ENCODE measurements at places on chromosomes 1 and 21.

- no peak for DNase-seq
These were observed 230.6 kb downstream of the TNR start for GRCh38 chr1:175512637-175513412.

- no peak for DNase-seq
These were observed 112.3 kb upstream of the NFIA start for GRCh38 chr1:60969971-60970509.

DNA sequence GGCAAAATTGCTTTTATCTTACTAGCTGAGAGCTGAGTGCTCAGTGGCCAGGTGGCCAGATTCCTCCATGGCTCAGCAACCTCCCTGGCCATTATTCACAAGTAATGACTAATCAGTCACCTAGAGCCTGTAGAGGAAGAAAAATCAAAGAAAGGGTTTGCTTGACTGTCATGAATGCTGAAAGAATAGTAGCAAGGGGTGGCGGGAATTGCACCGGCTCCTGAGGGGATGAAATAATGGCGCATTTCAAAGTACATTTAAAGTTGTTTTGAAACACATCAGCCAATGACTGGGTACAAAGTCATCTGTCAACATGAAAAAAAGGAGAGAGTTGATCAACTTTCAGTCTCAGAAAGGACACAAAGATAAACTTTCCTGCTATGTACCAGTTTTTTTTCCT is 99.5 kb downstream of the OMA1 start:
- no peak for DNase-seq

GRCh38 chr1:103144681-103145080 is 36.4 kb upstream of the COL11A1 start:
- no peak for DNase-seq

- no peak for DNase-seq
These were observed 56.7 kb downstream of the RIPK4 start for GRCh38 chr21:41709965-41710822.

GRCh38 chr1:31798433-31799195 is 17.2 kb downstream of the SPOCD1 start:
- peak; percentile 67 for DNase-seq

GRCh38 chr1:225748529-225748928 is 29.1 kb upstream of the SRP9 start:
- no peak for DNase-seq

- DNase-seq, result no peak
These were observed 1.6 kb downstream of the C1orf21 start for GRCh38 chr1:184388319-184388889.

- peak; percentile 43 for DNase-seq
These were observed 62.0 kb upstream of the RASAL2 start for GRCh38 chr1:178031856-178032320.

GRCh38 chr1:109547463-109548320 is 723 bp upstream of the GNAI3 start:
- DNase-seq, result peak; percentile 31

- no peak for DNase-seq
These were observed 78.3 kb upstream of the NFASC start for GRCh38 chr1:204792354-204792692.

DNA sequence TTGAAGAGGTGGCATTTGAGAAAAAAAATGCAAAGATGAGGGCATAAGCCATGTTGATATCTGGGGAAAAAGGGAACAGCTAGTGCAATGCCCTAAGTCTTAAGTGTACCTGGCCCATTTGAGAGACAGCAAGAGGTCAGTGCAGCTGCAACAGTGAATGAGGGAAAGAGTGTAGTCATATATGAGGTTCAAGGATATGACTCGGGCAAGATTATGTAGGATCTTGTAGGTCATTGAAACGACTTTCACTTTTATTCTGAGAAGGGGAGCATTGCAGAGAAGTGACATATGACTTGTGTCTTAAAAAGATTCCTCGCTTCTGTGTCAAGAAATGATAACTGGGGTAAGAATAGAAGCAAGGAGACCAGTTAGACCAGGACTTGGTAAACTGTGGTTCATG is 31.0 kb downstream of the NTMT2 start:
- no peak for DNase-seq

DNA sequence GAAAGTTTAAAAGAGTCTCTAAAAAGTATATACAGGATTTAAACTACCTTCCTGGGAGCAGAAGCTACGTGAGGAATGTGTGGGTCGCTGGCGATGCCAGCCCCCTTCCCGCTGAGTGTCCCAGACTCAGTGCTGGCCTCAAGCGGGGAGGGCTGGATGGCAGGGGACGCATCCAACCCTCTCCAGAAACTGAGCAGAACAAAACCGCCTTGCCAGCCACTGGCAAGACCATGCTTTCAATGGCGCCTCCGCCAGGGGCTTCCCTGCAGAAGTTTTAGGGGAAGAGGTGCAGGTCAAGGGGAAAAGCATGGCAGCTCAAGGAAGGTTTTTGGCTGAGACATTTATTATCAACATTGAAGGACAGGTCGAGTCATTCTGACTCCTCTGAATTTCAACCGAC is 26.1 kb downstream of the NADK start:
- DNase-seq, result no peak

GRCh38 chr1:52141513-52142219 is at the start of gene ZFYVE9:
TSS of gene ZFYVE9 (plus strand) at chr1:52142089. CDS start at chr1:52233207, 91,118 bp downstream.
- peak; percentile 68 for DNase-seq

DNA sequence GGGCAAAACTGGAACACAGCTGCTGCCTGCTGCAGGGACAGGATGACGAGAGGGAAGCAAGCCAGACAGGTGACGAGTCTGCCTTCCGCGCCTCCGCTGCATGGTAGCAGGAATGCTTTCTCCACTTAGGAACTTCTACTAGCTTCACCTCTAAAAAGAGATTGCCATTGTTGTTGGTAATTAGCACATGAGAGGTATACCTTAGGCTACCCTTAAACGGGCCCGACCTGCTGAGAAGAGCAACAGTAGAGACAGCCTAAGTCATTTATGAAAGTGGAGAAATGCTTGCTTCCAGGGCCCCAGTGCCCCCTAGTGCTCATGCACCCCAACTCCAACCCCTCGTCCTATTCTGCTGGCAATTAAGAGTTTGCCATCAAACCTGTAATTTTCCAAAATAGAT is 96.9 kb upstream of the AKT3 start:
- peak; percentile 35 for DNase-seq

DNA sequence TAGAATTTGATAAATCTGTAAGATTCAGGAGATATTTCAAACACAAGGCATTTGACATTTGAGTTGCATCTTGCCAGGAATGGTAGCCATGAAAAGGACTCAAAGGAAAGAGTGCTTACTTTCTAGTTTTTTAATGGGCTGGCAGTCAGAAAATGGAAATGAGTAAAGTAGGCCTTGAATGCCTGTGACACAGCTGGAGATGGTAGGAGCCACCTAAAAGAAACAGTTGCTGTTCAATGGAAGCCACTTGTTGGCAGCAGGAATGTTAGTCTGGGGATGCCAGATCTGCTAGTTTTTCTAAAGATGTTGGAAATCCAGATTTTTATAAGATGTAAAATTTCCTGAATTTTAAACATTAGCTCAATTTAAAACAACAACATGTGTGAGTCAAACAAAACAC is 43.6 kb downstream of the CACHD1 start:
- DNase-seq, result no peak
